ENCODE measurements at places on chromosomes 6 and 20. TPM values are rescaled to one million over a fixed set of nuclear protein-coding genes. Genes with fewer than 3 reads are reported as not detected.

The RIPPLY2 gene
- not detected for total RNA-seq

The CTCFL gene
- not detected for total RNA-seq

The BPIFA3 gene
- not detected for total RNA-seq

The TTLL9 gene
- not detected for total RNA-seq

The TMEM14A gene
- 8.8 TPM for total RNA-seq

The ACTL10 gene
- total RNA-seq = 0.40 TPM

The DOK5 gene
- total RNA-seq = 1.8 TPM

- DNase-seq = no peak
Measured at GRCh38 chr6:24936641-24937317, 1.0 kb upstream of the RIPOR2 start.

GRCh38 chr20:24109537-24109936, 121.0 kb upstream of the GGTLC1 start:
- DNase-seq = no peak

- DNase-seq = no peak
Measured at GRCh38 chr6:86848986-86849385, 88.3 kb upstream of the HTR1E start.

DNA sequence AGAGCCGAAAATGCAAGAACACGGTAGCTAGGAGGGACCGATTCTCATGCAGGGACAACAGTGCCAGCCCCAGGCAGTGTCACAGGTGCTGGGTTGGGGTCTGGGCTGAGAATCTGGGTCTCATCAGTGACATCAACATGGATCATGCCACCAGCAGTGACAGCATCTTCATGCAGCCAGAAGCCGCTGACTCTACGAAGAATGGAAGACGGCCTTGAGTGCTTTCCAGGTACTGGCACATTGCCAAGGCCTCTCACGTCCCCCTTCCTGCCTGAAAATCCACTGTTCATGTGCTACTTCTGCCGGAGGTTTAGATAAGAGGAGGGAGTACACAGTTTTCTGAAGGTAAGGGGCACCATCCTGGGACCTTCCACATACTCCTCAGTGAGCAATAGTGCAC, 141.1 kb upstream of the FOXQ1 start:
- no peak for DNase-seq

GRCh38 chr6:3321042-3321441, 62.3 kb downstream of the PSMG4 start:
- no peak for DNase-seq

DNA sequence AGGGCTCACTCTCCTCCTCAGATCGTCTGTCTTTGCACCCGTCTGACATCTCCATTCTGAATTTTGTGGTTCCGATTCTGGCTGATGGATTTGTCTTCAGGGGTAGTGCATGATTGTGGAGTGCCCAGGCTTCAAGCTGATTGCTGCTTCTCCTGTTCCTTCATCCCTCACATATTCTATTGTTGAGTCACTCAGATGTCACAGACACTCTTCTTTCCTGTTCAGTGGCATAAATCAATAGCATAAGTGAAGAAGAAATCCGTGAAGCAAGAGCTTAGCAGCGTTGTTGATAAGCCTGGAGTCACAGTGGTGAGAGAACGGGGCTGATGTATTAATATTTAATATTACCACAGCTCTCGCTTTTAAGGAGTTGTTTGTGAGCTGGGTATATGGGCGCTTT, 152.5 kb downstream of the MTHFD1L start:
- no peak for DNase-seq

All from left ventricle myocardium superior (tissue), 1 donor.